Stimulated activated CD8-positive, alpha-beta memory T cell treated with anti-CD3 and anti-CD28 coated beads, Interleukin-4, amount 100 ng/mL, for 1 hour (primary cell): ENCODE measurements at places on chromosomes 4 and X.

- DNase-seq, result no peak
These were observed 377.3 kb downstream of the ARAP2 start for GRCh38 chr4:35867057-35867456.

DNA sequence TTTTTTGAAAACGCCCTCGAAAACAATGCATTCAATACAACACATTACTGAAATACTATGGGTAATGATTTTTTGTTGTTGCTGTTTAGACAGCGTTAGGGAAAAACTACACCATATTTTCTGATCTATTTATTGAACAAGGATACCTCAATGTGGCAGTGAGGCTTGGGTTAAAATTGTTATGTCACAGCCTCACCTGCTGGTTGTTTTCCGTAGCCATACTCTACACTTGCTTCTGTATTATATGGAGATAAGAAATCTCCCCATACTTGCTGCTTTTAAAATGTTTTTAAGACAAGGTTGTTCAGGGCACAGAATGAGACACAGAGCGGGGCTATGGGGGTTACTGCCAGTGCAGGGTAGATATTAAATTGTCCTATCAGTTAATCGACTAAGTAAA is 221.6 kb upstream of the FTHL17 start:
- DNase-seq, result no peak

- DNase-seq, result no peak
These were observed 62.1 kb upstream of the AP1S2 start for GRCh38 chrX:15916704-15917084.

GRCh38 chrX:10634392-10635161 is 14.2 kb upstream of the MID1 start:
- no peak for DNase-seq

- DNase-seq, result no peak
These were observed 448 bp upstream of the TBC1D8B start for GRCh38 chrX:106802063-106802387.

DNA sequence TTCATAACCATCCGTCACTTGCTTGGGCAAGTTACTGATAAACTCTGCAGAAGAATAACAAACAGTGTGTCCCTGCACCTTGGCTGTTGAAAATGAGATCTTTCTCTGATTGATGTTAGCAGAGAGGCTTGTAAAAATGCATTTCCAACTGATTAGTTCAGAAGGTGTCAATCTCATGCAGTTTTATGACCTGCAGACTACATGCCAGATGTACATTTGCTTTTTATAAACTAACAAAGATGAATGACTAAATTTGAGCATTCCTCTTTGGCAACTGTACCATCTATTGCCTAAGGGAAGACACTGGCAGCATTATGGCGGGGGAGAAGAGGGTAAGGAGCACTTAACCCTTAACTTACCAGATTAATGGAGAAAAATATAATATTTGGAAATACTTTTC is 192.8 kb downstream of the DCTD start:
- no peak for DNase-seq

DNA sequence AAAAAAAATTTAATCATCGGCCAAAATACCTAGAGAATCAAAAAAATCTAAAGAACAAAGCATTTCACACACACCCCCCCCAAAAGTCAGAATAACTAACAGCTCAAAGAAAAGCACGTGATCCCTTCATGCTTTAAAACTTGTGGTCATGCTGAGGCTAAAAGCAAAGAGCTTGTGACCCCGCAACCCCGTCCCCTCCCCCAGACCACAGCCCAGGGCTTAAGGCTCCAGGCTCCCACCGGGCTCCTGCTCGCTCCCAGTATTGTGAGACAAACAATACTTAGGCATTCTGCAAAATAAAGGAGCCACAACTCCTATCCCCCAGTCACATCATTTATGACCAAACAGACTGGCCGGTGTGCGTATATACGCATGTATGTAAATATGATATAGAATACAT is 62.1 kb upstream of the CCDC160 start:
- no peak for DNase-seq

DNA sequence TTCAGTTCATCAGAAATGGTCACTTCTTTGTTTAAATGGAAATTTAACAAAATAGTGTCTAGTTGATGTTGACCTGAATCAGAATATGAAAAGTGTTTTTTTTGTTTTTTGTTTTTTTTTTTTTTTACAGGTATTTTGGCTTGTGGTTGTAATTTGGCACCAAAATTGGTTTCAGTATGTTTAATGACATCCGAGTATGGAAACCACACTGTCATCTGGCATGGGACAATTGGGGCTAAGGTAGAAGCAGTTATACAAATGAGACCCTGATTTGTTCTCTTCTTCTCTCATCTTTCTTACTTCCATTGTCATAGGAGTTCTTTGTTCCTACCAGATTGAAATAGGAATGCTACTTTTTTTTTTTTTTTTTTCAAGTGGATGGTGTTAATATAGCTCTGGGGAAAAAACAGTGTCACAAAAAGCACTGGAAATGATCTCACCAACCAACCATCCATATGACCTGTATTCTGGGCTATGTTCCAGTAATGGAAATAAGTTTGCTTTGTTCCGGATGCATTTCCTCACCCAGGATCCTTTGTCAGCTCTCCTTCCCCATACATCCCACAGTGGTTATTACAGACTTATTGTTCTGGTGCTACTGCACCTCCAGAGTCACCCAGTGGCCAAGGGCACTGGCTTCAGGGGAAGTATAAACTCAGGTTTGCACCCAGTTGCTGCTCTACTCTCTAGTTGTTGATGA is 95.8 kb downstream of the ATXN3L start:
- no peak for DNase-seq

GRCh38 chrX:5113128-5113527 is 1115.5 kb downstream of the NLGN4X start:
- DNase-seq, result no peak

GRCh38 chrX:129654652-129655546 is at the start of gene APLN:
Gene APLN (minus strand): TSS chrX:129654956. CDS start chrX:129654630, 326 bp downstream.
- no peak for DNase-seq

DNA sequence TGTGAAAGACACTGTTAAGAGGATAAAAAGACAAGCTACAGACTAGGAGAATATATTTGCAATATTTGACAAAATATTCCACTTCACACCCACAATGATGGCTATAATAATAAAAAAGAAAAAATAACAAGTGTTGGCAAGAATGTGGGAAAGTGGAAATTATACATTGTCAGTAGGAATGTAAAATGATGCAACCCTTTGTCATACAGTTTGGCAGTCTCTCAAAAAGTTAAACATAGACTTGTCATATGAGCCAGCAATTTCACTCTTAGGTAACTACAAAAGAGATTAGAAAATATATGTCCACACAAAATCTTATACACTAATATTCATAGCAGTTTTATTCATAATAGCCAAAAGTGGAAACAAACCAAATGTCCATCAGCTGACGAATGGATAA is 5.2 kb upstream of the RADX start:
- DNase-seq, result no peak

DNA sequence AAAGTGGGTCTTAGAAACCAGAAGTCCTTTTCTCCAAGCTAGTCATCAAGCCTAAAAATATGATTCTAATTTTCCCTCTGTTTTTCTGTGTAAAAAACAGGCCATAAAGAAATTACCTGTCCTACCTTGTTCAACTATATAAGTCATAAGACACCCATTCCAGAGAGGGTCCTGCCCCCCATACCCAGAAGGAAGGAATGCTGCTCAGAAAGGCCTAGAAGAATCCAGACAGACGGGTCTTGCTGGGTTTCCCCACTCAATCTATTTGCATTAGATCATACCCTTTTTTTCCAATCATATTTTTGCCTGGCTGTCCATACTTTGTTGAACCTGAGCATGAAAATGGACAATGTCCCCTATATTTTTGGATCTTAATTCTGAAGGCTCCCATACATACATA is 16.3 kb upstream of the XAGE2 start:
- DNase-seq, result no peak

GRCh38 chr4:183823434-183823833 is 81.7 kb upstream of the STOX2 start:
- DNase-seq, result no peak

DNA sequence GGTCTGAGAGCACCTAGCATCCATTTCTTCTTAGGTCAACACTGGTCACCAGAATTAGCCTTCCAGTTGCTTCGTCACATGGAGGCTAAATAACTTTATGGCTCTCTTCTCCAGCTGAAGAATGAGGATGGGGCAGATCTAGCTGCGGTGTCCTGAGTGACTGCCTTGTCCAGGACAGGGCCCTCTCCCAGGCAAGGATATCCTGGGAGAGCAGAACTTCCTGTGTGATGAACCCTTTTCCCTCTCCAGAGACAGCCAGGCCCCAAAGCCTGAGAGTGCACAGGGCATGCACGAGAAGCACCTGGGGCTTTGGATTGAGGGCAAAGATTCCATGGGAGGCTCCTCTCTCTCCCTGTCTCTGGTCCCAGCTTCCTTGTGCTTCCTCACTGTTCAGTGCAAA is 108.2 kb upstream of the MAMLD1 start:
- no peak for DNase-seq

DNA sequence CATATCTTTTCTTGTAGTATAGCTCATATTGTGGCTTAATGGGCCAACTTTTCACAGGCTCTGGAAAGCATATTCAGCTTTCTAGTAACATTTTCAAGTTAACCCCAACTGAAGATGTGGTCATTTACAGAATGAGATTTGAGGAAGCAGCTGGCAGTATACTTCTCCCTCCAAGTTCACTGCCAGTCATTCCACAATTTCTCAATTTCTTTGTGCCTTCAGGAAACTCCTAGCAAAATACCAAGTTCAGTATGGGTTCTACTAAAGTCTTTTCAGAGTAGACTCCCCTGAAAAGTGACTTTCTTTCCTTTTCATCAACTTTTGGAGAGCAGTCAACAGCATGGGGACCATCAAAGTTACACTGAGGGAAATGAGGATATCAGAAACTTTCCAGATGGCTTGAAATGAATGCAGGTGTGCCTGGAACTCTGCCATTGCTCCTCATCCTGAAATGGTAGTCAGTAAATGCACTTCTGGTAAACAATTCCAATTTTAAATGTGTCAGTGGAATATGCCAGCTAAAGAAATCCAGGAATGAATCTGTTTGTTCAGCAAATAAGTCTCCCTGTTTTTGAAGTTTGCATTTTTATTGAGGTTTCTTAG is 81.5 kb upstream of the TEX13D start:
- no peak for DNase-seq

GRCh38 chr4:112146502-112146813 is 1.2 kb downstream of the FAM241A start:
- no peak for DNase-seq

- no peak for DNase-seq
These were observed 229.4 kb downstream of the LDB2 start for GRCh38 chr4:16669036-16669435.

DNA sequence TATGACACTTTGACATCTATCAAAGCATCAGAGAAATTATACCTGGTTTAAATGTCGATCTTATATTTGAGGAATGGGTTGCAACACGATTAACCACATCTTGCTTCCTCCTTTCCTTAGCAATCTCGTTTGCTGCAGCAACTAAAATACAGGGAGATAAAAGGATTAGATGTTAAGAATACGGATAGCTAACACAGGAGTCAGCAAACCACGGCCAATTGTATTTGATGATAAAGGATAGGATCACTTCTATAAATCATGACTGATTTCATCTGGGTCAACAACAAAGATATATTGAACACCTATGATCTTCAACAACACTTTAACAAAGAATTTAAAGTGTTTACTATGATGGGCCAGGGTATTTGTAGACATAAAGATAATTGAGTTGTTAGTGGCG is 5.0 kb downstream of the MAP7D3 start:
- no peak for DNase-seq

DNA sequence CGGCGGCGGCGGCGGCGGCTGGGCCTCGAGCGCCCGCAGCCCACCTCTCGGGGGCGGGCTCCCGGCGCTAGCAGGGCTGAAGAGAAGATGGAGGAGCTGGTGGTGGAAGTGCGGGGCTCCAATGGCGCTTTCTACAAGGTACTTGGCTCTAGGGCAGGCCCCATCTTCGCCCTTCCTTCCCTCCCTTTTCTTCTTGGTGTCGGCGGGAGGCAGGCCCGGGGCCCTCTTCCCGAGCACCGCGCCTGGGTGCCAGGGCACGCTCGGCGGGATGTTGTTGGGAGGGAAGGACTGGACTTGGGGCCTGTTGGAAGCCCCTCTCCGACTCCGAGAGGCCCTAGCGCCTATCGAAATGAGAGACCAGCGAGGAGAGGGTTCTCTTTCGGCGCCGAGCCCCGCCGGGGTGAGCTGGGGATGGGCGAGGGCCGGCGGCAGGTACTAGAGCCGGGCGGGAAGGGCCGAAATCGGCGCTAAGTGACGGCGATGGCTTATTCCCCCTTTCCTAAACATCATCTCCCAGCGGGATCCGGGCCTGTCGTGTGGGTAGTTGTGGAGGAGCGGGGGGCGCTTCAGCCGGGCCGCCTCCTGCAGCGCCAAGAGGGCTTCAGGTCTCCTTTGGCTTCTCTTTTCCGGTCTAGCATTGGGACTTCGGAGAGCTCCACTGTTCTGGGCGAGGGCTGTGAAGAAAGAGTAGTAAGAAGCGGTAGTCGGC is 528 bp downstream of the FMR1 start:
- DNase-seq, result no peak

GRCh38 chr4:83819582-83819981 is 283.7 kb downstream of the GPAT3 start:
- no peak for DNase-seq

DNA sequence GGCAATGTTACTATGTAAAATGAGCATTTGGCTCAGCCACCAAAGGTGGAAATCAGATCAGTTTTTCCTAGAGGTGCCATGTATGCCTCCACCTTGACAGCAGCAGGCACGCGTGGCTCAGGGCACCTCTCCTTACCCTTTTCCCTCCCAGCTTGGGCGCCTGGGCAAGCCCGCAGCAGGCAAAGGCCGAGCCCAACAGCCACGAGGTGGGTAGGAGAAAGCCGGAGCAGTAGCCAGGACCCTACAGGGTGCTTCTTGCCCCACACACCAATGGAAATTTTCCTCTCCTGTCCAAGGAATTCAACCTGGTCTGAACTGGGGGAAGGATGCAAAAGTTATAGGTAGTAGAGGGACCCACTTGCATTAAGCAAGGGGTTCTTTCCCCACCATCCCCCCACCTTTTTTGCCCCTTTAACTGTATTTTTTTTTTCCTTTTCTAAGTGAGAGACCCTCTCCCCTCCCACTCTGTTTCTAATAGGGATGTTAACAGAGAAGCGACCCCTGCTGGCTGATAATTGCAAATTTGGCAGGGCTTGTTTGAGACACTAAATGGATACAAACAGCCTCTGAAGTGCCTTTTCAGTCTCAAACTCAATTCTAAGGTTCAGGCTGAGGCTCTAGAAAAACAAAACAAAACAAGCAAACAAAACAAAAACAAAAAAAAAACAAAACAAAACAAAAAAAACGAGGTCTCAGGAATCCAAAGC is 895.1 kb downstream of the PCDH18 start:
- no peak for DNase-seq

DNA sequence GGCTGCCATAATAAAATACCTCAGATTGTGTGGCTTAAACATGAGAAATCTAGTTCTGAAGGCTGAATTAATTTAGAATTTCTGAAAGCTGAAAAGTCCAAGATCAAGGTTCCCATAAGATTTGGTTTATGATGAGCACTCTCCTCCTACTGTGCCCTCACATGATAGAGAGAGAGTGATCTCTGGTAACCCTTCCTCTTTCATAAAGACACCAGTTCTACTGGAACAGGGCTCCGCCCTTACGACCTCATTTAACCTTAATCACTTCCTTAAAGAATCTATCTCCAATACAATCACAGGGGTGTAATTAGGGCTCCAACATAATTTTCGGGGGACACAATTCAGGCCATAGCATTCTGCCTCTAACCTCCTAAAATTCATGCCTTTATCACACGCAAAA is 194.0 kb upstream of the MAB21L2 start:
- no peak for DNase-seq

- no peak for DNase-seq
These were observed 6.8 kb upstream of the MOB1B start for GRCh38 chr4:70895405-70895804.
